ENCODE measurements at places on chromosomes 4 and X.

GRCh38 chrX:132127743-132128142, at the start of gene FRMD7:
Gene FRMD7 (minus strand): TSS chrX:132128020. CDS start chrX:132127844, 176 bp downstream.
- no peak for DNase-seq

- DNase-seq = no peak
Measured at GRCh38 chrX:15881381-15881897, 26.8 kb upstream of the AP1S2 start.

DNA sequence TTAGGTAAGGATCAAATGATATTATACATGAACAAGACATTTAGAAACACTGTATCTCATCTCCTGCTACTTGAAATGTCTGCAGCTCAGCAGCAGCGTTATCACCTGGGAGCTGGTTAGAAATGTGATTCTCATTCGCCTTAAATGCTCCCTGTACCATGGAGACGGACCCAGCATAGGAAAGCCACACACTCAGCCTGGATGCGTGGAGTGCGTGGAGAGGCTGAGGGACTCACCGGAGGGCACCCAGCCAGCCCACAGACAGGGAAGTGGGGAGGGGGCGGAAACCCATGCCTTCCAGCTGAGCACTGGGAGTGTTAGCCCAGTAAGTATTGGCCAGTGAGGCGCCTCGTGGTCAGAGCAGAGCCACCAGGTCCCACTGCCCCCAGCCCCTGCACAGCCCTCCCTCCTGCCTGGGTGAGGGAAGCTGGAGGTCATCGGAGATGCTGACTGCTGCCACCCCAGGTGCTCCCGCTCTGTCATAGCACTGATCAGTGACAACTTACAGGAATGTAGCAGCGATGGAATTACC, 15.2 kb downstream of the SUPT20HL1 start:
- no peak for DNase-seq

- no peak for DNase-seq
Measured at GRCh38 chr4:20074450-20074849, 177.3 kb upstream of the SLIT2 start.

DNA sequence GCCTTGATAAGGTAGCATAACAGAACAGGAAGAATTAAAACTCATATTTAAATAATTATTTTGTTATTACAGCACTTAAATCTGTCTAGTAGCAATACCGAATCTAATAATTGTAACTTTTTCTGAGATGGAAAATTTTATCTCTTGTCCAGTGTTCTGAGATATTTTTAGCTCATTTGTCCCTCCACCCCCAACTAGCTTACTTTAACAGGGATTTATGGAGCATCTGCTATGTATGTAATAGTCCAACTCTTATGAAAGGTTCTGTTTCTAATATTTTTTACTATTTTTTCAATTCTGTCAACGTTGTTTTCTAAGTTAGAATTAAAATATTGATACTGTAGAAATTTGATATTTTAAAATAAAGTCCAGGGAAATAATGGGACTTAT, 38.2 kb upstream of the NUDT6 start:
- DNase-seq = no peak

GRCh38 chr4:74570095-74570494, 125.2 kb downstream of the AREG start:
- DNase-seq = no peak

DNA sequence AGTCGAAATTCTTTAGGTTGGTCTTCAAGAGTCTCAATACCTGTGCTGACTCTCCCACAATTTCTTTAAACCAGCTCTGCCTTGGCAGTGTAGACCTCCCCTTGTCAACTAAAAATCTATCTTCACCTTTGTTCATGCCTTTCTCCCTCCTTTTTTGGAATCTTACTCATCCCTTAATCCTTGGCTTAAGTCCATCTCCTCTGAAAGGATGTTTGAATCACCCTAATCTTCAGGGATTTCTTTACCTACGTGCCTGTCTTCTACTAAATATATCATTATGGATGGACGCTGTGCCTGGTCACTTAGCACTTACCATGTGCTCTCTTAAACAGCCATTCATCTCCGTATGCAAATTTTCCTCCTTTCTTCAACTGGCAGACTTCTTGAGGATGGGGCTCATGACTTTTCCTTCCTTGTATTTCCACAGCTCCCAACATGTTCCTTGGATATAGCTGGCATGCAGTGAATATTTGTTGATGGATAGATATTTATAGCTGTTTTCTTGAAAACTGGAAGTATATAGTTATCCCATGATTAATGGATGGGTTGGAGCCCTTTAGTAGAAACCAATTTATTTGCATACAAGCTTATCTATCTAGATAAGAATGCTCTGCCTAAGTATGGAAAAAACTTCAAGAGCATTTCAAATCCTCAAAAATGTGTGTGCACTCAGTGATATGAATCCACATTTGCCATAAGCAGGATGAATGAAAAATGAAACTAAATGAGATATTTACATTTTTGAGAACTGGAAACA, 166.6 kb downstream of the SPRY1 start:
- no peak for DNase-seq

DNA sequence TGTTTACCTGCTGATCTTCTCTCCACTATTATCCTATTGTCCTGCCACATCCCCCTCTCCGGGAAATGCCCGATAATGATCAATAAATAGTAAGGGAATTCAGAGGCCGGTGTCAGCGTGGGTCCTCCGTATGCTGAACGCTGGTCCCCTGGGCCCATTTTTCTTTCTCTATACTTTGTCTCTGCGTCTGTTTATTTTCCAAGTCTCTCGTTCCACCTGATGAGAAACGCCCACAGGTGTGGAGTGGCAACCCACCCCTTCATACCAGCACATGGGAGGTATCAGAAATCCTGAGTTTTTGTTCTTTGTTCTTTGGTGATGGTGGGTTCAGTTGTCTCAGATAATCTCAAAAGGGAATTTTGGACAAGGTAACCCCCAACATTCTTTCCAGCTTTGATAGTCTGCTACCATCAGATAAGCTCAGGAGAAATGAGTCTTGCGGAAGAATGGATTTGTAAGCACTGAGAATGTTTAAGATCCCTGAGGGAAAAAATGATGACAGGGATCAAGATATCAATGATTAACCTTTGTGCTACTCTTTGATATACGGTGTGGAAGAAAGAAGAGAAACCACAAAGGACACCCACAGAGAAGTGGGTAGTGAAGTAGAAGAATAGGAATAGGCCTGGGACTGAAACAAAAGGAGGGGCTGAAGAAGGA, 117.9 kb downstream of the CEP44 start:
- no peak for DNase-seq

DNA sequence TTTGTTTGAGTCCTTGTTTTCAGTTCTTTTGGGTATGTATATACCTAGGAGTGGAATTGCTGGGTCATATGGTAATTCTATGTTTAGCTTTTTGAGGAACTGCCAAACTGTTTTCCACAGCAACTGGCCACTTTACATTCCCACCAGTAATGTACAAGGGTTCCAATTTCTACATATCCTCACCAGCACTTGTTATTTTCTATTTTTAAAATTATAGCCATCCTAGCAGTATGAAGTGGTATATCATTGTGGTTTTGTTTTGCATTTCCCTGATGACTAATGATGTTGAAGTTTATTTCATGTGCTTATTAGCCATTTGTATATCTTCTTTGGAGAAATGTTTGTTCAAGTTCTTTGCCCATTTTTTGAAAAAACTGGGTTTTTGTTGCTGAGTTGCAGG, 39.6 kb downstream of the TMEM164 start:
- no peak for DNase-seq

- no peak for DNase-seq
Measured at GRCh38 chr4:82851318-82851717, 39.6 kb downstream of the SEC31A start.

GRCh38 chr4:63919636-63920365, 489.4 kb downstream of the TECRL start:
- DNase-seq = no peak

- no peak for DNase-seq
Measured at GRCh38 chr4:55398461-55398860, 2.7 kb downstream of the TMEM165 start.

DNA sequence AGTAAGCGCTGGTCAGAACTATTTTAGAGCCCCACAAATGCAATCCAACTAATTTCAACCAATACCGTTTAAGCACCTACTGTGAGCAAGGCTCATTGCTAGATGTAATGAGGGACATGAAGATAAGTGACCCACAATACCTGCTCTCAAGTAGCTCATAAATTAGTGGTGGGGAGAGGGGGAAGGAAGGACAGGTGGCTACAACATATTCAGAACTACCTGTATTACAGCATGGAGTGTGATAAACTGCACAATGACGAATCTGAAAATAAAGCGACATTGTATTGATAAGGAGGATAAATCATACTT, 311.6 kb upstream of the DIAPH2 start:
- no peak for DNase-seq

DNA sequence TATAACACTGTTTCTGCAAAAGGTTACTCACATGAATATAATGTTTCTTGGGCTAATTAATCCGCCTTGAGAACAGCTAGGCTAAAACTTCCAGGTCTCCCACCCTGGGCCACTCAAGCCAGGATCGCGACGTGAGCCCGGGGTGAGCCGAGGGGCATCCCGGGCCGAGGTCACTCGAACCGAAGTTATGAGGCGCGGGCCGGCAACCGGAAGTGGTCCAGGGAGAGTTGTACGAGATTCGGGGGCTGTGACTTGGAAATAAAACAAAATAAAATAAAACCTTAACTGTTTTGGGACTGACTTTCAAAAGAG, 317 bp downstream of the CMC4 start:
- DNase-seq = no peak

- DNase-seq = no peak
Measured at GRCh38 chr4:44777115-44777514, 50.8 kb upstream of the GNPDA2 start.

GRCh38 chr4:73170518-73171198, 87.9 kb downstream of the ANKRD17 start:
- DNase-seq = no peak

DNA sequence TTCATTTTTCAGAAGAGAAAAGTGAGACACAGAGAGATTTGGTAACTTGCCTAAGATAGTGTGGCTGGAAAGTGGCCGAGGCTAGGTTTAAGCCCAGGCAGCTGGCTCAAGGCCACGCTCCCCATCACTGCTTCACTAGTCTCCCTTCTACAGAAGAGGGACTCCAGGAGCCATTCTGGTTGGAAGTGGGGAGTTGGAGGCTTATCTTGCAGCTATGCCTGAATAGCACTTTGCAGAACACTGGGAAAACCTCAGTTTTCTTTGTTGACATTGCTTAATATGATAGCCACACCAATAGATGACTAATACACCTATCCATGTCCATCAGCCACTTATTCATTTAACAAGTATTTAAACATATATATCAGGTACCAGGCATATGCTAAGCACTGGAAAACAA, 18.5 kb downstream of the LRRC66 start:
- DNase-seq = no peak

GRCh38 chrX:1163231-1163630, 49.2 kb downstream of the CRLF2 start:
- DNase-seq = no peak

DNA sequence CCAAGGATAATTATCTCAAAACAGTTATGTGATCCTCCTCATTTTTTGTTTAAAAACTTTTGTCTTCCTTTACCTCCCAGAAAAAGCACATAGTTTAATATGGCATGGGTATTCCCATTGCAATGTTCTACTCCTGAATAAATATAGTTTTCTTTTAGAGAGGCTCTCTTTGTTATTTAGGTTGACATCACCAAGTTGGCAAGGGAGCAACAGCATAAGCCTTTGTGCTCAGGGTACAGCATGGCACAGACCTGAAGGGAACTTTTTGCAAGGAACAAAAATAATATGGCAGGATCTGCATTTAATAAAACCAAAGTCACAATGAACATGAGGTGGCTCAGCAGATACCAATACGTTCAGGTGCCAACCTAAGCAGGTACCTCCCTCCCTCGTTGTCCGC, 47.1 kb upstream of the NPY2R start:
- no peak for DNase-seq

- DNase-seq = no peak
Measured at GRCh38 chr4:141473952-141474351, 162.4 kb upstream of the IL15 start.

DNA sequence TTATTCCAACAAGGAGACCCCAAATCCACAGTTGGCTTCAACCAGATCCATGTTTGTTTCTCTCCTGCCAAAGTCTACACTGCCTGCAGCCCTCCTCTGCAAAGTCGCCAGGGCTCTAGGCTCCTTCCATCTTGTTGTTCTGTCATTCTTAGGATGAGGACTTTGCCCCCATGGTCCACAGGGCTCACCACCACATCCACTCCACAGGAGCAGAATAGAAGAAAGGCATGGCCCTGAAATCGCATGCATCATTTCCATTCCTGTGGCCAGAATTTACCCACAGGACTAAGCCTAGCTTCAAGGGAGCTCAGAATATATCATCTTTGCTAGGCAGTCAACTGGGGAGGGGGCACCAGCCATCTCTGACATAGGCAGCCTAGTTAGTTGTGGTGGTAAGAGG, 254.7 kb downstream of the FBXW7 start:
- no peak for DNase-seq

GRCh38 chrX:134658002-134658759, at the start of gene PLAC1:
Gene PLAC1 (minus strand): TSS chrX:134658471. CDS start chrX:134566682, 91,789 bp downstream.
- no peak for DNase-seq

DNA sequence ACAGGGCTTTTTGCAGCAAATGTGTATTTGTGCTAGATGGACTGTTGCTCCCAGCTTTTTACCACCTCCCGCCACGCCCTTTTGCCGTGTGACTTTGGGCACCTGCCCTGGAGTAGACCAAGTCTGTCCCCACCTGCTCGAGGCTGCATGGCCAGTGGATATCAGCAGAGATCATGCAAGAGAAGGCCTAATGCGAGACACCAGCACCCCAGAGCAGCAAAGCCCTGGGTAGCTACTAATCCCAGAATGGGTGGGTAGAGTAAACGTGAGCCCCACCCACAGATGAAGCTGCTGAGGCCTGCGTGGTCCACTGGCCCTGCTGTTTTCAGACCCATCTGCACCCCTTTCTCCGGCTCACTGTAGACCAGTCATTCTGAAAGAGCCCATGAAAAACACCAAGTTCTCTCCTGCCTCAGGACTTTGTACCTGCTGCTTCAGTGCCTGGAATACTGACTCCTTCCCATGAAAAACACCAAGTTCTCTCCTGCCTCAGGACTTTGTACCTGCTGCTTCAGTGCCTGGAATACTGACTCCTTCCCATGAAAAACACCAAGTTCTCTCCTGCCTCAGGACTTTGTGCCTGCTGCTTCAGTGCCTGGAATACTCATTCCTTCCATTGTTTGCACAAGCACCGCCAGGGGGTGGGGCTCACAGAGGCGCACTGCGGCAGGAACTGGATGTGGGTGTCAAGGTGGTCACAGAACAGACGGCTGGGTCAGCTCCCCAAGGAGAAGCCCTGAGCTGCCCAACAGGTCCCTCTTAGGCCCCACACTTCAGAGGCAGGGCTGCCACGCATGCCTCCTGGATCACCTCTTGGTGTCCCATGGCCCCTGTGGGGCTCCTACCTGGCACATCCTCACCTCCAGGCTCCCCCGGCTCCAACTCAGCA, 5.1 kb upstream of the TNIP2 start:
- no peak for DNase-seq
